Esophagus squamous epithelium (tissue), 5 donors: ENCODE measurements at places on chromosomes 6 and 20. TPM values are rescaled to one million over a fixed set of nuclear protein-coding genes. Genes with fewer than 3 reads are reported as not detected.

Gene ANKRD66
- total RNA-seq: not detected

Gene ZNF391
- 1.3 TPM for total RNA-seq

GRCh38 chr6:44431118-44431725, 43.7 kb downstream of the CDC5L start:
- DNase-seq: no peak

GRCh38 chr20:36951979-36952738, 651 bp upstream of the SAMHD1 start:
- no peak for DNase-seq

- DNase-seq: no peak
Observed at GRCh38 chr6:38583523-38583922, 56.2 kb downstream of the BTBD9 start.
